Endothelial cell of umbilical vein (primary cell): ENCODE measurements at places on chromosomes 12 and 14. TPM values are rescaled to one million over a fixed set of nuclear protein-coding genes. Genes with fewer than 3 reads are reported as not detected.

ENDOU gene
- total RNA-seq: not detected in 2 replicates

TCL1A gene
- total RNA-seq: not detected in 2 replicates

CDKL1 gene
- 9.7 and 14.2 TPM in 2 replicates for total RNA-seq

DNA sequence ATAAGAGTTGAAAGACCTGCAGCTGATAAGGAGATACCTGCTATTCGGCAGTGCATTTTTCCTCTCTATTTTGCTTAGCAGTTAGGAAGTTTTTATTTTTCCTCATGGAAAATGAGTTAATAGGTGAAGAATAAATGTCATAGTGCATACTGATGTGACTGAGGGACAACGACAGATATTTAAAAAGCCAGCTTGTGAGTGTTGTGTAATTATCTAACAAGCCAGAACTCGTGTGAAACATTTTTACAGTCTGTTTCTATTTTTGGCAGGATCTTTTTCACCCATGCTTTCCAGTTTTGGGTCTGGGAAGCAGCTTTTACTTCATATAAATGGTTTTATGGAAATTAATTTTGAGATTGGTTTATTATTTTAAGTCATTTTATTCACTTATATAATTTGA is 2.9 kb downstream of the FBXO34 start:
- DNase-seq: no peak

REC8 gene
- 29.6 and 33.6 TPM in 2 replicates for total RNA-seq

HOXC13 gene
- not detected in 2 replicates for total RNA-seq

ATL1 gene
- 2.8 and 5.1 TPM in 2 replicates for total RNA-seq

- DNase-seq: no peak
Measured at GRCh38 chr12:108305520-108305919, 33.6 kb downstream of the CMKLR1 start.

- DNase-seq: no peak
Measured at GRCh38 chr12:131757111-131757510, 46.2 kb downstream of the SFSWAP start.
